A549 treated with RU486 at 1 μM for 4 hours (cell line): ENCODE measurements at places on chromosomes 2 and 18. TPM values are rescaled to one million over a fixed set of nuclear protein-coding genes. Genes with fewer than 3 reads are reported as not detected.

Gene ATOH8
- total RNA-seq: 5.2 to 7.1 TPM (median 5.9 TPM) in 5 replicates

Gene SIX2
- total RNA-seq: 0.08 to 0.36 TPM (median 0.19 TPM) in 5 replicates

Gene ZFAND2B
- 14.4 to 22.8 TPM (median 19.2 TPM) in 5 replicates for total RNA-seq

Gene TMEM200C
- total RNA-seq: 0.07 TPM in 1 of 5 replicates, not detected in the others

Gene TUBA4B
- total RNA-seq: 0.18 to 0.69 TPM (median 0.35 TPM) in 5 replicates
